ENCODE measurements at places on chromosomes 3 and 15. TPM values are rescaled to one million over a fixed set of nuclear protein-coding genes. Genes with fewer than 3 reads are reported as not detected.

CLDN1 gene
- total RNA-seq: 41.4 TPM

SI gene
- not detected for total RNA-seq

GATA2 gene
- 0.91 TPM for total RNA-seq

RTP4 gene
- not detected for total RNA-seq

ABTB1 gene
- total RNA-seq: 73.4 TPM

MEX3B gene
- total RNA-seq: 22.7 TPM

IL12A gene
- total RNA-seq: not detected

RAB8B gene
- total RNA-seq: 29.8 TPM

GRCh38 chr3:13884851-13885703 lies 5.2 kb upstream of the WNT7A start:
- no peak overlapping the region for H3K4me3 ChIP-seq
- DNase-seq: no peak
- H3K4me1 ChIP-seq: no peaks in the 10 kb centered on the region
- peaks cover 41% of the 10 kb centered on the region for H3K27me3 ChIP-seq
- no peaks in the 10 kb centered on the region for H3K36me3 ChIP-seq

GRCh38 chr3:196180346-196180745 lies 30.9 kb downstream of the ZDHHC19 start:
- H3K36me3 ChIP-seq: no peaks in the 10 kb centered on the region
- DNase-seq: no peak
- H3K4me3 ChIP-seq: no peak overlapping the region

- no peak overlapping the region for H3K4me3 ChIP-seq
- peak; percentile 65 for DNase-seq
- H3K4me1 ChIP-seq: peaks cover 40% of the 10 kb centered on the region
- H3K27me3 ChIP-seq: no peaks in the 10 kb centered on the region
- no peak overlapping the region for H3K27ac ChIP-seq
Measured at GRCh38 chr15:80556694-80557367, 138.3 kb upstream of the ABHD17C start.

DNA sequence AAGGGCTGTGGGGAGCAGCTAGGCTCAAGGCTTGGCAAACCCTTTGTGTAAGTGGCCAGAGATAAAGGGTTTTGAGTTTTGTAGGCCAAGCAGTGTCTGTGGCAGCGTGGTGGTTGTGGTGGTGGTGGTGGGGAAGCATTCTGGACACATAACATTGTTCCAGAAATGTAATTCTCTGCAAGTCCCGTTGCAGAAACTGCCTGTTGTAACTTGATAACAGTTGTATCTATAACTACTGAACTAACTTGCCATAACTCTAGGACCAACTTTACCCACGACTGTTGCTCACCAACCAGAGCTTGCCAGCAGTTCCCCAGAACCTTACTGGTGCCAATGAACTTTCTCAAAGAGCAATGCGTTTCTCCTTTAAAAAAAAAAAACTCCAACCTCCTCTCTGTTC lies 18.1 kb upstream of the TMEM40 start:
- no peak overlapping the region for H3K4me3 ChIP-seq
- H3K27me3 ChIP-seq: peaks cover 4% of the 10 kb centered on the region
- no peak overlapping the region for H3K27ac ChIP-seq
- H3K4me1 ChIP-seq: no peaks in the 10 kb centered on the region
- DNase-seq: no peak

- DNase-seq: no peak
- no peaks in the 10 kb centered on the region for H3K27me3 ChIP-seq
- H3K4me3 ChIP-seq: no peak overlapping the region
- no peak overlapping the region for H3K27ac ChIP-seq
Measured at GRCh38 chr3:47016086-47016933, 36.8 kb downstream of the NBEAL2 start.

- DNase-seq: no peak
- H3K4me3 ChIP-seq: no peak overlapping the region
- H3K27me3 ChIP-seq: peaks cover 14% of the 10 kb centered on the region
- no peaks in the 10 kb centered on the region for H3K36me3 ChIP-seq
- no peak overlapping the region for H3K27ac ChIP-seq
Measured at GRCh38 chr3:168968609-168969008, 694.9 kb downstream of the MECOM start.

DNA sequence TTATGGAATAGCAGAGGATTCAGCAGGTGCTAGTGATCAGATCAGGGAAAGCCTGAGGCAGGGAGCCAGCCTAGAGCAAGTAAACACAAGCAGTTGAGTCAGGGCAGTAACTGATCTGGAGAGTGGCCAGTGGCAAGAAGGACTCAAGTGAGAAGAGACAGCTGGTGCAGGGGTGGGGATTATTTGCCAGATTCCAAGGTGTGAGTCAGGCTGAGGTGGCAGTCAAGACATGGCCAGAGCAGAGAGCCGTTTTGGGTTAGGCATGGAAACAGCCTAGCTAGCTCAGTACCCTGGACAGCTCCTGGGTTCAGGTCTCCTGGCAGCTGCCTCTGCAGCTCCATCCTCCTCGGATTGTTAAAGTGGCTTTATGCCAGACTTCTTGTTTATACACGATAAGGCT lies 281.9 kb upstream of the ONECUT1 start:
- no peak overlapping the region for H3K4me3 ChIP-seq
- H3K4me1 ChIP-seq: no peaks in the 10 kb centered on the region
- H3K27ac ChIP-seq: no peak overlapping the region
- DNase-seq: no peak
- H3K36me3 ChIP-seq: no peaks in the 10 kb centered on the region

DNA sequence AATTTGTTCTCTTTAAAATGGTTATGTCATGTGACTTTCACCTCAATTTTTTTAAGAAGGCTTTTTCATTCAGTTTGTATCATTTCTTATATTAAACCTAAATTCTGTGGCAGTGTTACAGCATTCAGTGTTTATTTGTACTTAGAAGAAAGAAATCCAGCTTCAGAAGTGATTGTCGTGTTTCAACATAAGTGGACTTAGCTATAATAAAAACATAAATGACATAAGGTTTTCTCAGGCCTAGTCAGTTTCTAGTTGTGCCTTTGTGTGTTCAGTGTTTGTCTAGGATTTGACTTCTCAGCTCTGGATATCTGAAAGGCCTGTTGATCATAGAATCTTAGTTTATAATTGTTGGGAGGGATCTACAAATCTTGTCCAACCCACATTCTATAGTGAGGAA lies 80.5 kb downstream of the STT3B start:
- H3K4me3 ChIP-seq: no peak overlapping the region
- peaks cover 11% of the 10 kb centered on the region for H3K36me3 ChIP-seq
- DNase-seq: no peak
- no peaks in the 10 kb centered on the region for H3K27me3 ChIP-seq
- no peak overlapping the region for H3K27ac ChIP-seq

DNA sequence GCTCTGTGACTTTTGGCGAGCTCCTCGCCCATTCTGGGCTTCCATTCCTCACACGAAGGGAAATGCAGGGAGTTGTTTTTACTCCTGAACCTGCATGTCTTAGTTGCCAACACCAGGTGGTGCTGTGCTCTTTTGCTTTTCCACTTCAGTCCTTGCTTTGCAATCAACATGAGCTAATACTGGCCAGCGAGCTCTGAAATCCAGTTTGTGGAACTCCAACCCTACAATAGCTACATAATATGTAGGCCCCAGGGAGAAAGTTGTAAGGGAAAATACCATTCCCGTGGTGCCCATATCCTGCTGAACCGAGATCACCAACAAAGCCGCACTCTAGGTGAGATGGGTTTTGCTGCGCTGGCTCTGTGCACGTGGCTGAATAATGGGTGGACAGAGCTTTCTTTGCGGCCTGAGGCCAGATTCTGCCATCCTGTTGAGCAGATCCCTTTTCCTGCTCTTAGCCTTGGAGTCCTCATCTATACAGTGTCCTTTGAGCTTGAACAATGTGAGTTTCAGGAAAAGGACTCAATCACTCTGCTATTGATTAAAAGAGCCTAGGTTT lies 25.0 kb downstream of the LSM3 start:
- H3K27me3 ChIP-seq: no peaks in the 10 kb centered on the region
- H3K4me1 ChIP-seq: peaks cover 62% of the 10 kb centered on the region
- H3K4me3 ChIP-seq: no peak overlapping the region
- DNase-seq: peak; percentile 88
- H3K36me3 ChIP-seq: peaks cover 9% of the 10 kb centered on the region

DNA sequence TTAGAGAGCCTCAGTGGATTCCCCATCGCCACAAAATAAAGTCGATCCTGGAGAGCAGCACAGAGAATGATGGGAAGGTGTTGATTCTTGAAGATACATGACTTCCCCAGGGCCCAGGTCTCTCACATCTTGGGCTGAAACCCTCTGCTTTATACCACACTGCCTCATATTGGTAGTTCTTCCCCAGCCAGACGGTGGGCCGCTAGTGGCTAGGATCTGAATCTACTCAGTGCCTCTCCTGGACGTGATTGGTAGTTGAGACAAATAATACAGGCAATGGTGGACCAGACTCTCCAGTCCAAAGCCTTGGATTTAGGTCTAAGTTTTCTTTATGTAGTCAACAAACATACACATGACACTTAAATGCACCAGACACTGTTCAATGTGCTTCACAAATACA lies 49.7 kb downstream of the RAB11A start:
- no peak for DNase-seq
- H3K4me3 ChIP-seq: no peak overlapping the region
- no peak overlapping the region for H3K27ac ChIP-seq
- peaks cover 6% of the 10 kb centered on the region for H3K36me3 ChIP-seq
- H3K4me1 ChIP-seq: peaks cover 6% of the 10 kb centered on the region
- H3K27me3 ChIP-seq: no peaks in the 10 kb centered on the region

DNA sequence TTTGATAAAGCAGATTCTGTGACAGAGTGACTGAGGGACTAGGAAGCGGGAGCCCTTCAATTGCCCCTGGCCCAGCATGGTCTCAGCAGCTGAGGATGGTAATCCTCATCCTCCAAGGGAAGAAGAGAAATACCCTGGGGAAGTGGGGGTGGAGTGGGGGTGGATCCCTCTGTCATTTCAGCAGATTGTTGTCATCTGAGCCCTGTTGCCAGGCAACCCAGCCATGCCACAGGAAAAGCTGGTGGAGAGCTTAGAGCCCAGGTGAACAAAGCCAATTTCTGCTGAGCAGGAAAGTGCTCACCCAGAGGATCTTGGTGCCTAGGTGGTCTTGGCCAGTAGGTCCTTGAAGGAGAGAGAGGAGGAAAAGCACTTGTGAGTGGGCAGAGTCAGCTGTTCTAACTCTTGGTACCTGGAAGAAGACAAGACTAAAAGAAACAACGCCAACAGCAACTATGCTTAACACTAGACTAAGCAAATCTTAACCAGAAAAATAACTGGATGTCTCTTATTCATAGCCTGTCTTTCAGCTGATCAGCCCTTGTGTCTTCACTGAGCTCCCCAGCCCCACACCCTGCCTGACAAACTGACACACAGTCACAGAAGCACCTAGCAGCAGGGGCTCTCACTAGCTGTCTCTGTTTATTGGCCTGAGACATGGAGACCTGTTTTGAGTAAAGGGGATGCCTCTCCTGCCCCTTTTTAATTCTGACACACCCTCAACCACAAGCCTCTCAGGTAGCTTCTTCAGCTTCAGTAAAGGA lies 40.1 kb upstream of the DCLK3 start:
- no peak overlapping the region for H3K27ac ChIP-seq
- H3K27me3 ChIP-seq: peaks cover 13% of the 10 kb centered on the region
- H3K4me1 ChIP-seq: no peaks in the 10 kb centered on the region
- DNase-seq: peak; percentile 60
- no peaks in the 10 kb centered on the region for H3K36me3 ChIP-seq
- no peak overlapping the region for H3K4me3 ChIP-seq

DNA sequence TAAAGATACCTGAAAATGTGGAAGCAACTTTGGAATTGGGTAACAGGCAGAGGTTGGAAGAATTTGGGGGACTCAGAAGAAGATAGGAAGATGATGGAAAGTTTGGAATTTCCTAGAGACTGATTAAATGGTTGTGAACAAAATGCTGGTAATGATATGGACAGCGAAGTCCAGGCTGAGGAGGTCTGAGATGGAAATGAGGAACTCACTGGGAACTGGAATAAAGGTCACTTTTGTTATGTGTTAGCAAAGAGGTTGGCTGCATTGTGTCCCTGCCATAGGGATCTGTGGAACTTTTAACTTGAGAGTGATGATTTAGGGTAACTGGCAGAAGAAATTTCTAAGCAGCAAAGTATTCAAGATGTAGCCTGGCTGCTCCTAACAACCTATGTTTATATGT lies 13.0 kb downstream of the MITF start:
- H3K27ac ChIP-seq: no peak overlapping the region
- no peaks in the 10 kb centered on the region for H3K36me3 ChIP-seq
- H3K4me1 ChIP-seq: peaks cover 19% of the 10 kb centered on the region
- H3K27me3 ChIP-seq: no peaks in the 10 kb centered on the region

- H3K27ac ChIP-seq: no peak overlapping the region
- H3K4me3 ChIP-seq: no peak overlapping the region
- no peak for DNase-seq
- peaks cover 3% of the 10 kb centered on the region for H3K36me3 ChIP-seq
- H3K4me1 ChIP-seq: peaks cover 3% of the 10 kb centered on the region
- peaks cover 37% of the 10 kb centered on the region for H3K27me3 ChIP-seq
Measured at GRCh38 chr3:139342054-139342453, 1.8 kb upstream of the MRPS22 start.

DNA sequence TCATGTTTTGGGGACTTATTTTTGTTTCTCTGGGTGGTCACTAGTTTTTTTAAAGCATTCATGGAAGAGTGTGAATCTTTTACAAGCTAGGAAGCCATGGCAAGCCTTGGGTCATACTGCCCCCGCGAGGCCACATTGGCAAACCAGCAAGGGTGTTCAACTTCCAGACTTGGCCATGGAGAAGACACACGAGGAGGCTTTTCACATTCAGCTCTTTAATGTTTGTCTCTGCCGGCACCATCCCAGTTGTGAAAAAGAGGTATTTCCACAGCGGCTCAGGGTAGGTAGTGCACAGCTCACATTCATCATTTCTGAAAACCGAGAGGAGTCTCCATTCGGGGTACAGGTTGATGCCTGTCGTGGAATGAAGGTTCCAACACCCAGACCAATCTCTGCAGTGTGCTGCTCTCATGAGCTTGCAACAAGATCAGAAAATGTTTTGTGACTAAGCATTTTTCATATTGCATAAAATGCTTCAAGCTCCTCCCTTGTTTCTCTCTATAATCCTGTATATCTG lies 7.7 kb downstream of the CCR5 start:
- no peak overlapping the region for H3K4me3 ChIP-seq
- peaks cover 37% of the 10 kb centered on the region for H3K27me3 ChIP-seq
- no peak overlapping the region for H3K27ac ChIP-seq

- H3K36me3 ChIP-seq: no peaks in the 10 kb centered on the region
- no peak for DNase-seq
- no peak overlapping the region for H3K27ac ChIP-seq
- H3K4me3 ChIP-seq: no peak overlapping the region
- H3K27me3 ChIP-seq: no peaks in the 10 kb centered on the region
Measured at GRCh38 chr3:168709073-168709472, 613.3 kb upstream of the GOLIM4 start.

GRCh38 chr15:66356077-66356358 lies 467 bp downstream of the TIPIN start:
- no peak for DNase-seq
- peaks cover 12% of the 10 kb centered on the region for H3K4me1 ChIP-seq
- H3K4me3 ChIP-seq: peak overlapping the region; percentile 97
- no peaks in the 10 kb centered on the region for H3K36me3 ChIP-seq

All from osteocyte (in vitro differentiated cells).